ENCODE measurements at places on chromosomes 5 and 9. TPM values are rescaled to one million over a fixed set of nuclear protein-coding genes. Genes with fewer than 3 reads are reported as not detected.

The PCDH1 gene
- total RNA-seq, result 43.6 TPM

DNA sequence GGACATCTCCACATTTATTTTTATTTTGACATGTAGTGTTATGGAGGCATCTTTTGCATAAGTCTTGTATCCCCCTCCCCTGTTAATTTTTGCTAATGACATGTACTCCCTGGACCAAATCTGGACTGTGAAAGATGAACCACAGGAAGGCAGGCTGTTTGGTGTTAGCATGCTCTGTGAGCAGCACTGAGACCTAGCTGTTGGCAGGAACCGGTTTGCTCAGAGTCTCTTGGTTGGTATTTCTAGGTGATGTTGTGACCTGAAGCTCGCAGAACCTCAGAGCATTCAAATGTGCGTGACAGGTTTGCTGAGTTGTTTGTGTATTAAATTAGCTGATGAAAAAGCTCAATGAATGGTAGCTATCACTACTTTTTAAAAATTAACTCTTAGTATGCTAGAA, 53.6 kb upstream of the PHF2 start:
- no peaks in the 10 kb centered on the region for H3K4me1 ChIP-seq
- peaks cover 22% of the 10 kb centered on the region for H3K36me3 ChIP-seq
- H3K27me3 ChIP-seq, result no peaks in the 10 kb centered on the region
- H3K27ac ChIP-seq, result no peak overlapping the region
- H3K4me3 ChIP-seq, result no peak overlapping the region

- H3K36me3 ChIP-seq, result no peaks in the 10 kb centered on the region
- no peaks in the 10 kb centered on the region for H3K4me1 ChIP-seq
- no peak overlapping the region for H3K4me3 ChIP-seq
- DNase-seq, result no peak
- H3K27me3 ChIP-seq, result no peaks in the 10 kb centered on the region
Observed at GRCh38 chr9:78654324-78654723, 357.4 kb downstream of the PSAT1 start.

The TMEM215 gene
- total RNA-seq, result not detected

The TCOF1 gene
- 25.3 TPM for total RNA-seq

DNA sequence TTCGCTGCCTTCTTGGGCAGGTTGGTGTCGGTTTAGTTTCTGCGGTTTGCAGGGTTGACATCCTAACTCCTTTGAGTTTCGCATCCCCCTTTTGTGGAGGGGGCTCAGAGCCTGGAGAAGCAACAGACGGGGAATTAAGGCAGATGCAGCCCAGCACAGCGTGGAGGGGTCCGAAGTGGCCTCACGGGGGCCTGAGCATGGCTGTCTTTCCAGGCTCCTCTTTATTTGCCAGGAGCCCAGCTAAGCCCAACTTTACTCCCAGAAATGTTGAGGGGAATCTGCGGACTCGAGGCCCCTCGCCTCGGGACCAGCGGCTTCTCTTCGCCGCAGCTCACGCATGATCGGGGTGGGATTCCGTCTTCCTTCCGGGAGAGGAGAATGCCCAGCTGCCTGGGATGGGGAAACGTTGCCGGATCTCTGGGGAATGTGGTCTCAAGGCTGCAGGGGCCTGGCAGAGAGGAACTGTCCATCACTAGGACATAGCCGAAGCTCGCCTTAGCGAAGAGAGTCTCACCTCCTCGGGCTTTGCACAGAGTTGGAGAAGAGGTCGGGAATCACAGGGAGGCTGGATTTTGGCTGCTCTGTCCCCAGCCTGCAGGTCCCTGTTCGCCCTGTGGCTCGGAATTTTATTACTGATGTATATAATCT, 1.3 kb downstream of the RAI14 start:
- H3K4me3 ChIP-seq, result peak overlapping the region; percentile 70
- peaks cover 8% of the 10 kb centered on the region for H3K4me1 ChIP-seq
- H3K27me3 ChIP-seq, result no peaks in the 10 kb centered on the region

- no peak overlapping the region for H3K27ac ChIP-seq
- DNase-seq, result peak; percentile 49
- H3K4me1 ChIP-seq, result peaks cover 14% of the 10 kb centered on the region
- peaks cover 4% of the 10 kb centered on the region for H3K36me3 ChIP-seq
Observed at GRCh38 chr5:159186319-159186718, 23.0 kb downstream of the RNF145 start.

The HAPLN1 gene
- 0.03 TPM for total RNA-seq

DNA sequence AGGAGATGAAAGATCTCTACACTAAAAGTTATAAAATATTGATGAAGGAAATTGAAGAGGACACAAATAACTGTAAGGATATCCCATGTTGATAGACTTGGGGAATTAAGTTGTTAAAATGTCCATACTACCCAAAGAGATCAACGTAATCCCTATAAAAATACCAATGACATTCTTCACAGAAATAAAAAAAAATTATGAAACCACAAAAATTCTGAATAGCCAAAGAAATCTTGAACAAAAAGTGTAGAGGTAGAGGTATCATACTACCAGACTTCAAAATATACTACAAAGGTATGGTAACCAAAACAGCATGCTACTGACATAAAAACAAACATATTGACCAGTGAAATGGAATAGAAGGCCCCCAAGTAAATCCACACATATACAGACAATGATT, 71.5 kb upstream of the ELL2 start:
- H3K4me3 ChIP-seq, result no peak overlapping the region
- H3K4me1 ChIP-seq, result no peaks in the 10 kb centered on the region
- no peaks in the 10 kb centered on the region for H3K27me3 ChIP-seq
- no peaks in the 10 kb centered on the region for H3K36me3 ChIP-seq
- DNase-seq, result no peak

The DMRT3 gene
- total RNA-seq, result not detected

GRCh38 chr5:170293273-170293672, 4.3 kb downstream of the LCP2 start:
- H3K4me1 ChIP-seq, result peaks cover 1% of the 10 kb centered on the region
- no peak overlapping the region for H3K27ac ChIP-seq
- H3K36me3 ChIP-seq, result no peaks in the 10 kb centered on the region
- no peak overlapping the region for H3K4me3 ChIP-seq

DNA sequence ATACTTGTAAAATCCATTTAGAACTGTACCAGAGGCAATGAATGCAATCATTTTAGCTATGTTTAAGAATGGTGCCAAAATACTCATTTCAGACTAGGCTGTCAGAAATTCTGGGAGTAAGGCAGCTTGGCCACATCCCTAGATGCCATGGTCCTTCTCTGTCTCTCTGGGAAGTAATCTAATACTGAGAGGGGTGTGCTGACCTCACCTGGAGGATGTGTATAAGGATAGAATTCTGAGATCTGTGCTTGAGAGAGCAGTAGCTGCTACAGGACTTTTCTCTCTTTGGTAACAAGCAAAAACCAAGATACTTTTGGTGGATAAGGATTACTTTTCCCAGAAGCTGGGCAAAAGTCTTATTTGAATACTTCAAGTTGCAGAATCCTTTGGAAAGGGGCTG, 68.1 kb upstream of the MRPS30 start:
- no peaks in the 10 kb centered on the region for H3K4me1 ChIP-seq
- no peak overlapping the region for H3K4me3 ChIP-seq
- H3K36me3 ChIP-seq, result no peaks in the 10 kb centered on the region
- no peak for DNase-seq
- H3K27me3 ChIP-seq, result no peaks in the 10 kb centered on the region

The SLC35A4 gene
- 10.7 TPM for total RNA-seq

The FCN2 gene
- total RNA-seq, result not detected

- H3K4me3 ChIP-seq, result no peak overlapping the region
- H3K27me3 ChIP-seq, result peaks cover 11% of the 10 kb centered on the region
Observed at GRCh38 chr5:88765798-88766197, 117.2 kb downstream of the MEF2C start.

DNA sequence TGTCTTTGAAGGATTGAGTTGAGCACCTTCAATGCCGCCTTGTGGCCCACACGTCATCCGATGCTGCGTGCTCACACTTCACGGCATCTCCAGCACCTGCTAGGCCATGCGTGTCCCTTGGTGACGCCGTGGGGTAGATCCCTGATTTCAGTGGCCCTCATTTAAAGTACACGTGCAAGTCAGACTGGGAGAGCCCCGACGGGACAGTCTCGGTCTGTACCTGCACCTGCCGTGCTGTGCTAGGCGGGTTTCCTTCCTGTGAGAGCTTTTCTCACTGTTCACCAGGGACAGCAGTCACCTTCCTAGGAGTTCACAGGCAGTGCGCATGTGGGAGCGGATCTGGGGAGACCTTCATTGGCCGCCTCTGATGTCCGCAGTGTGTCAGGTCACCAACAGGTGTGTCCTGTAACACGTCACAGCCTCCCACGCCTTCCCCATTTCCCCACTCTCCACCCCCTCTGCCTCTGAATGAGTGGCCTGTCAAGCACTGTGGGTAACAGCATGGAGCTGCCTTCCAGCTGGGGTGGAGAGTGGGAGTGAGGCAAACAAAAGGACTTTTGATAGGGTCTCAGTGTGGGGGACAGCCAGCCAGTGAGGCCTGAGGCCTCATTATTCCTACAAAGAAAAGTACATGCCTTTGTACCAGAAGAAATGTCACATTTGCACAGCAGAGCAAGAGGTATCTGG, 236.4 kb downstream of the FANCC start:
- H3K4me1 ChIP-seq, result peaks cover 37% of the 10 kb centered on the region
- no peak for DNase-seq
- H3K27ac ChIP-seq, result peak overlapping the region; percentile 42
- peaks cover 37% of the 10 kb centered on the region for H3K36me3 ChIP-seq

The AFAP1L1 gene
- total RNA-seq, result 40.6 TPM

DNA sequence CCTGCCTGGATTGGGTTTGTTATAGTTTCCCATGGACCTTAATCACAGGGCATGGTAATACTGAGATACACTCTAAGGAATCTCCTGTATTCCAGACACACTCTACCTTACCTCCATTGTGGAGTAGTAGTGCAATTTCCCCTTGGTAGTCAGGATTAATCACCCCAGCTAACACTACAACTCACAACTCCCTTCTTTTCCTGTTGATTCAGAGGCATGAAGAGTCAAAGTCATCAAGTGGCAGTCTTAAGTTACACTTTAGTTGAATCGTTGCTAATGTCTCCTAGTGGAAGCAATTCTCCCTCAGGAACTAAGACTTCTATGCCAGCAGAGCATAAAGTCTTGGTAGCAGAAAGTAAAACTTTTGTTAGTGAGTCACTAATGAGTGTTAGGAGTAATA, 122.7 kb upstream of the APC start:
- H3K36me3 ChIP-seq, result no peaks in the 10 kb centered on the region
- H3K27me3 ChIP-seq, result no peaks in the 10 kb centered on the region
- DNase-seq, result no peak

- no peak overlapping the region for H3K27ac ChIP-seq
- H3K4me1 ChIP-seq, result no peaks in the 10 kb centered on the region
- no peak for DNase-seq
- no peak overlapping the region for H3K4me3 ChIP-seq
- no peaks in the 10 kb centered on the region for H3K36me3 ChIP-seq
Observed at GRCh38 chr9:21084242-21084850, 6.6 kb upstream of the IFNB1 start.

The PRUNE2 gene
- total RNA-seq, result 10.6 TPM

DNA sequence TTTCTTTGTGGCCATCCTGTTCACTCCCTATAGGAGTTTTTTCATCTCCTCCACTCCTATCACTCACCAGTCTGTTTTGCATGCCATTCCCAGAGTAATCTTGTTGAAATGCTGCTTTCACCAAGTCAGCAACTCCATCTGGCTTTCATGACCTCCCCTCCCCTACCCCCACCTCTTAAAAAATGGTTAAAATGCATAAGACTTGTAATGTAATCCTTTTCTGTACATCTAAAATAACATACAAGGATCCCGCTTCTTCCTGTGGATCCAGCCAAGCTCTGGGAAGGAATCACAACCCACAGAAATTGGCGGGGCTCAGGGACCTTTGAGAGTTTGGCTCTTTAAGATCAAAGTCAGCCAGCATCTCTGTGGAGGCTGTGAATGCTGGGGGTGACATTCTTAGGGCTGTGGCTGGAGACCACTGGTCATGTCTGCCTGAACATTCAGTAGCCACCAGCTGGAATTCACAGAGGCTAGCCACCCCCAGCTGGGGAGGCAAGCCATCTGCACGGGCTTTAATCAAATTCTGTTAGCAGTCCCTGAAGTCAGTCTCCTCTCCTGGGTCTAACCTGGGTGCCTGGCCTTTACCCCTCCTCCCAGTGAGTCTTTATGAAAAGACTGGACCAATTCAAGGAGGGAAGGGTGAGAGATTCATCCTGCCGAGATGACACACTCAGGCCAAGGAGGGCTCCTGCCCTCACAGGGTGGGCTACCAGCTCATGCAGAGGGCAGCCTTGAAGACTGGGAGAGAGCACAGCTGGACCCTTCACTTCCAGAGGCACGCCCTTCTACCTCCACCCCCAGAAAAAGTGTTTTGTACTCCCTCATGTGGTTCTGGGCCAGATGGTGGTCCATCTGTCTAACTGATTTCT, 132.9 kb downstream of the LIFR start:
- no peak for DNase-seq
- H3K36me3 ChIP-seq, result no peaks in the 10 kb centered on the region
- no peaks in the 10 kb centered on the region for H3K27me3 ChIP-seq
- no peaks in the 10 kb centered on the region for H3K4me1 ChIP-seq
- no peak overlapping the region for H3K27ac ChIP-seq

DNA sequence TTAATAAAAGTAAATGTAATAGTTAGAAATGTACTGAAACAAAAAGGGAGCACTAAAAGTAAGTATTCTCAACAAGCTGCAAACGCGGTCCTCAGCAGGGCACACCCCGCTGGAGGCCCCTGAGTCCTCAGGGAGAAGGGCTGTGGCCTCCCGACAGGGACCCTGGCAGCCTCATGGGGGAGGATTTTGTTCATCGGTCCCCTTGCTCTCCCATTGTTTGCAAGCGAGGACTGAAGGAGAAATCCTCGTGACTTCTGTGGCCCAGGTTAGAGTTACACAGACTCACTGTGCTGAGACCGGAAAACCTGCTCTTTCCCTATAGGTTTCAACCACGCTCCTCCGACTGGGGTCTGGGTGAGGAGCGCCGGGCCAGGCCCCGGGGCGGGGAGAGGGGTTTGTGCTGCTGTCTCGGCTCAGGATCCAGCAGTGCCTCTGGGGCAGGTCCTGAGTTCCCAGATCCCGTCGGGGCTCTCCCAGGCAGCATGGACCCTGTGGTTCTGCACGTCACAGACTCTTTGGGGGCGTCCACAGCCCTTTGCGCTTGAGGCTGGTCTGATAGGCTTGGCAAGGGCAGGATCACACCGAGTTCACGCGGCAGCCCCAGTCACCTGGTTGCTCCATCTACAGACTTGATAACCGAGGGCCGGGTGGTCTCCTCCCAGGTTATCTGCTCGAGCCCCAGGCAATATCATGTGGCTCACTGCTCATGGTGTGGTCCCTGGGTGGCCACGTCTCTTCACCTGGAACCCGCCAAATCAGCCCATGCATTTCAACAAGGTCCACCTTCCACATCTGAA, 38.8 kb downstream of the MRPL36 start:
- H3K27ac ChIP-seq, result no peak overlapping the region
- peak; percentile 10 for DNase-seq
- no peaks in the 10 kb centered on the region for H3K27me3 ChIP-seq
- H3K4me3 ChIP-seq, result peak overlapping the region; percentile 13
- no peaks in the 10 kb centered on the region for H3K4me1 ChIP-seq
